ENCODE measurements at places on chromosomes 12 and 14. TPM values are rescaled to one million over a fixed set of nuclear protein-coding genes. Genes with fewer than 3 reads are reported as not detected.

- DNase-seq, result no peak
Measured at GRCh38 chr12:109753054-109753401, 39.4 kb downstream of the FAM222A start.

GRCh38 chr12:6154730-6155459, 30.4 kb upstream of the VWF start:
- no peak for DNase-seq

DNA sequence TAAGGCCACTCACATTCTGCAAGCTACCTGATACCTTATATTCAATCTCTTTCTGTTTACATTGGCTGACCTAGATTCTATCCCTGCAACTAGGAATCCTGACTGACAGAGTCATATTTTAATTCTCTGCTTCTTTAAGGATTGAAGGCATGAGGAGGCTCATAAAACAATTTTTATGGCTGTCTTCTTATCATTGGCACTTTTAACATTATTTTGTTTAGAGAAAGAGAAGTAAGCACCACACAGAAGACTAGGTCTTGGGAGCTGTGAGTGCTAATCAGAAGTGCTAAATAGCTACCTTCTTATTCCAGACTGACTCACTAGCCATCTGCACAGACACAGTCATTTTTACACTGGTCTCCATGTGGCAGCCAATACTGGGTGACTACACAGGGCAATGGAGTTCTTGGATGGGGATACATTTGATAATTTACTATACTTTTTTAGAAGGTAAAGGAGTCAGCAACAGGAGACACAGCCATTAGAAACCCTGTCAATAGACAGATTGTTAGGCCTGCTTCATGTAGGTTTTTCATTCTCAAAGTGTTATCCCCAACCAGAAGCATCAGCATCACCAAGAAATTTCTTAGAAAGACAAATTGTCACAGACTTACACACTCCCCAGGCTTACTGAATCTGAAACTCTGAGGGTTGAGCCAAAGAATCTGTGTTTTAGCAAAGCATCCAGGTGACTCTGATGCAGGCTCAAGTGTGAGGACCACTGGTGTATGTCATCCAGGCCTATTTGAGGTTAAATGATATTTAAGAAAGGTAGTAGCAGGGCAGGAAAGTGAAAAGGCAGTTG, 214.1 kb downstream of the DUSP6 start:
- DNase-seq, result no peak

DNA sequence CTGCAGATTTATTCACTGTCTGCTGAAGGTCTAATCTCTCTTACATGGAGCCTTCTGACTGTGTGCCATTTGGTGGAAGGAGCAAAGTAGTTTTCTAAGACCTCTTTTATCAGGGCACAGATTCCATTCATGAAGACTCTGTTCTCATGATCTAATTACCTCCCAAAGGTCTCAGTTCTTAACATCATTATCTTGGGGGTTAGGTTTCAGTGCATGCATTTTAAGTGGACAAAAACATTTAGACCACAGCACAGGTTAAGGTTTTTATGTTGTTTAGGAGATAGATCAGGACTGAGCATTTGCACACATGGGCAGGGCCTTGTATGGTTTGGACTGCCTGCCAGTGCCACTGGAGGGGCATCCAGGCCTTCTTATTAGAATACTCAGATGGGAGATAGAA, 746.1 kb downstream of the C12orf50 start:
- DNase-seq, result no peak

- DNase-seq, result no peak
Measured at GRCh38 chr14:44353805-44354204, 153.3 kb downstream of the FSCB start.

DNA sequence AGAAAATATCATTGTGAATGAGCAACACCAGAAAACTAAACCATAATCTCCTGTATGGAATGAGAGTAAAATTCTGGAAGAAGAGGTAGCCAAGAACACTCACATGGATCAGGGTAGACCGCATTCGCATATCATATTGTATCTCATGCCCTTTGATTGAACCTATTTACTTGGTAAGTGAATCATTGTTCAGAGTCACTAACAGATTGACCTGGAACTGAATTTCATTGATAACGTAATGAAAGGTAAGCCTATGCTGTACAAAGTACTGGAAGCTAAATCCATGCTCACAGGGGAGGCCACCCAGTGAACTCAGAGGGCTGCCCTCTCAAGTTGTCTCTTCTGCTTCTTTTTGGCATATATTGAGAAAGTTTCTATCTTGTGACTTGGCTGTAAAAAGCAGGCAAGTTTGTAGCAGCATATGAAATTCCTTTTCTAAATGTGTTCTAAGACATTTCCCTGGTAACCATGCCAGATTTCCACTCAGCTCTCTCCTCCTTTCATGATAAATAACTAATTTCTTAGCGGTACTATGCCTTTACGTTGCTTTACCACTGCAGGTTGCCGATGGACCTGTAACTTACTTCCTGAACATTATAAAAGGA, 91.4 kb downstream of the PLCZ1 start:
- DNase-seq, result no peak

GRCh38 chr12:52364901-52365489, 2.3 kb downstream of the KRT85 start:
- no peak for DNase-seq

GRCh38 chr12:70249903-70250302, 6.7 kb downstream of the CNOT2 start:
- no peak for DNase-seq

- DNase-seq, result no peak
Measured at GRCh38 chr12:33322519-33322918, 117.1 kb downstream of the SYT10 start.

GRCh38 chr12:121365416-121366062, 13.3 kb upstream of the ANAPC5 start:
- no peak for DNase-seq

DNA sequence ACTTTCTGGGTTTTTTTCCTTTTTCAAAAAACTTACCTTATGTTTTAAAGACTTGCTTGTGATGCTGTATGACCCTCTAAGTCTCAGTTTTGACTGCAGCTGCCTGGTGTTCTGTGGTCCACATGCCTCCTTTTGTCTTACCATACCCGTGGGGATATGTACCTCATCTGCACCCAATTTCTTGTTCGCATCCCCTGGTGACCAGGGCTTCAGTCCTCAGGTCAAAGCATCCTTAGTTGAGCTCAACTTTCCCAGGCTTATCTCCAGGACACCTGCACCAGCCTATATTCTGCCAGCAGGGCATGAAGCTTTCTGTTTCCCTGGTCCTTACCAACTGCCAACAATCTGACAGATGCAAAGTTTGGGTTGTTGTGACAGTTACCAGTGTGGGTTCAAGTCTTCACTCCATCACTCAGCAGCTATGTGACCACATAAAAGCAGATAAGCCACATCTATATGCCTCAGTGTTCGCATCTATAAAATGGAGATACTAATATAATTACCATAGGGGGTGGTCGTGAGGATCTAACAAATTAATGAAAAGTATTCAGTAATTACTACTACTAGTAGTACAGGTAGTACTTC, 94.0 kb downstream of the NTF3 start:
- DNase-seq, result no peak

DNA sequence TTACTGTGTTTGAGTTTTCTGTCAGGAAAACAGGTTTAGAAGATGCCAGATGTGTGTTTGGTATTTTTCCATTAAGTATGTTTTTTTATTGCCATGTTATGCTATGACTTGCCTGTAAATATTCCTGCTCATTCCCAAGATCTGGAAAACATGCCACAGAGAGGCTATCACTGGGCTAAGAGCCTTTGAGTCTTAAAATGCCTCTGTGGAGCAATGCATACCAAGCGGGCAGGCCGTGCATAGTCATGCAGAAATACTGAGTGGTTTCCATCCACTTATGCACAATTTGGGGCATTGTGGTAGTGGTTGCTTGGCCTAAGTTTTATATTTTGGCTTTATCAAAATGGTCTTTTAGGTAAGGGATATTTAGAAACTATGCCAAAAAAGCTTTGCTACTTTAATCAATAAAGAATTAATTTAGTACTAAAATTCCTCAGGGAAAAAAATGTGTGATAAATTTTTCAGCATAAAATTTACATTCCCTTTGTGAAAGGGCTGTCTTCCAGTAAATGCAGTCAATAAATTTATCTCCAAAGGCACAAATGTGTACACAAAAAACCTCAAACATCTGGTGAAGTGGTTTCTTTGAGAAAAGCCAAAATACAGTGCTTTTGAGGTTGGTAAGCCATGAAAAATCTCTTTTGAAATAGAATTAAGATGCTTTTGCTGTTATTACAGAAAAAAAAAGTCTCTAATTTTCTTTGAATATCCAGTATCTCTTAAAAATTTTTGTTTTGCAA, 341.3 kb upstream of the FBXO33 start:
- DNase-seq, result no peak

- no peak for DNase-seq
Measured at GRCh38 chr14:22487941-22488340, 101.1 kb downstream of the DAD1 start.

DNA sequence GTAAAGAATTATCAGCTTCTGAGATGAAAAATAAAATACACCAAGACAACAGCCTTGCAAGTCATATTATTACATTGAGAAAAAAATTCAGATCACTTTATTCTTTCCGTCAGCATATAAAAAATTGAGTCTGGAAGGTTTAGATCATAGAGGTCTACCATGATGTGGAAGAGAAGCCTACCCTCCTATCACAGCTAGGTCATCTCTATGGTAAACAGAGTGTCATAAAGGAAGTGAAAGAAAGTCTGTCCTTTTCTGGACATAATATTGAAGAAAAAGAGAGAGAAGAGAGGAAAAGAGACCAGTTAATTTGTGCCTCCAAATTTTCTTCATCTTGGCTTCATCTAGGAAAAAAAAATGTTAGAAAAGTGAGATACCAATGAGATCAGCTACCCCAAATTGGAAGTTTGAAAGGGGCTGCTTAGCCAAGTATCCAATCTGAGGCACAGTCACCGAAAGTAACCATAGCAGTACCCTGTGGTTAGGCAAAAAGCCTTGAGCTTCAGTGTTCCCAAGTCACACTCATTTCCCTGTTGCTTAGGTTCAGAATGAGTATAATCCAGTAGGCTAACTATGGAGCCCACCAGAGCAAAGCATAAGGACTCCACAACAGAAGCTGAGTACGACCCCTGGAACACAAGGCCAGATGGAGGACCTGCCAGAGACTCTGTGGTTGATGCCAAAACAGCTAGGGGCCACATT, 38.1 kb downstream of the DUSP6 start:
- DNase-seq, result no peak

GRCh38 chr14:23577004-23577681, 1.4 kb downstream of the JPH4 start:
- DNase-seq, result no peak

GRCh38 chr14:71141701-71142374, 234.6 kb downstream of the PCNX1 start:
- no peak for DNase-seq

GRCh38 chr12:61870658-61871484, 389.3 kb upstream of the USP15 start:
- DNase-seq, result no peak

GRCh38 chr12:21774358-21775132, at the start of gene KCNJ8:
TSS of gene KCNJ8 (minus strand) at chr12:21774706. CDS start at chr12:21773616, 1,090 bp downstream.
- DNase-seq, result no peak

GRCh38 chr14:75220156-75220555, 43.7 kb upstream of the TMED10 start:
- DNase-seq, result no peak

GRCh38 chr12:114274131-114274530, 131.8 kb downstream of the TBX5 start:
- DNase-seq, result no peak

DNA sequence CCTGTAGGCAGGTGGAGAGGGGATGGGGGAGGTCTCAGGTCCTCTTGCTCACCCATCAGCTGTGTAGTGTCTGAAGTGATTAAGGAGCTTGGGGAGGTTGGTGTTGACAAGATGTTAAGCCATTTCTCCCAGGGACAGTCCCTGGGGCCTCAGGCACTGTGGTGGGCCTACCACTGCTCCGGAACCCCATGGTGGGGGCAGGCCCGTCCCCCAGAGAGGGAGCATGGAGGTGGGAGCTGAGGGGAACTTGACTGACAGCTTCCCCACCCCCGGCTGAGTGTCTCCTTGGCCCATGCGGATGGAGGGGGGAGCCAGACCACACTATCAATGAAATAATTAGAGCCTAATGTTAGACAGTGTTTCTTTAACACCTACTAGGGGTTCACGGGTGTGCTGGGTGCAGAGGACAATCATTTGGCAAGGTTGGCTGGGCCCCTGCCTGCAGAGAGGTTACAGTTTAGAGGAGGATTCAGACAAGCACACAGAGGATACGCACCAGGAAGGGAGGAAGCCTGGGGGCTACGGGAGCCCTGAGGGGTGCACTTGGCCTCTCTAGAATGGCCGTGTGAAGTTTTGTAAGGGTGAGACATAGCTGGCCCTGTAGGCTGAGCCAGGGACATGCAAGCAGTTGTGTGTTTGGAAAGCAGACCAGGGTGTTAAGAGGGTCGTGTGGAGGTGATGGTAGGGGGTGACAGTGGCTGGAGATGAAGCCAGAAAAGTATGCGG, 19.3 kb upstream of the KRT80 start:
- DNase-seq, result no peak

DNA sequence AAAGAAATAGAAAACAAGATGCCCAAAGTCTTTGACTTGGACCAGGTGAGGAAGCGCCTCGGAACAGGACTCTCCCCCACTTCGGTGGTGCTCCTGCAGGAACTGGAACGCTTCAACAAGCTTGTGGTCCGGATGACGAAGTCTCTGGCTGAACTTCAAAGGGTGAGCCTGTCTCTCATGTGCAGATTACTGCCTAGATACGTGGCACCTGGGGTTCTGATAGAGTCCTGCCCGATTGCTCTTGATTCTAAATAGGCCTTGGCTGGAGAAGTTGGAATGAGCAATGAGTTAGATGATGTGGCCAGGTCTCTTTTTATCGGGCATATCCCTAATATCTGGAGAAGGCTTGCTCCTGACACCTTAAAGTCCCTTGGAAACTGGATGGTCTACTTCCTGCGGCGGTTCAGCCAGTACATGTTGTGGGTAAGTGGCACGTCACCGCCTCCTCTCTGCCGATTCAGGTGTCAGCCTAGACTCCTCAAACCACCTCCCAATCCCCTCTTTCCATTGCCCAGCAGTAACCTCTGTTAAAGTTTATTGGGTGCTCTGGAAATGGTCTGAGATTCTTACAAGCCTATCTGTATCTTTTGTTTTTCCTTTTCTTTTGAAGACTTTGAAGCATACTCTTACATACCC, 40.8 kb downstream of the CCDC92 start:
- DNase-seq, result no peak

GRCh38 chr12:8590842-8591545, 21.7 kb downstream of the AICDA start:
- DNase-seq, result no peak

Gene KRT73
- polyA plus RNA-seq, result not detected

Gene KLRF1
- 0.97 TPM for polyA plus RNA-seq

Gene TPH2
- polyA plus RNA-seq, result not detected

Gene PPP4R4
- 0.26 TPM for polyA plus RNA-seq

Gene P2RX7
- polyA plus RNA-seq, result 0.99 TPM

Gene TRIM9
- 2.2 TPM for polyA plus RNA-seq

Gene SYNE3
- polyA plus RNA-seq, result 2.1 TPM

Gene CYP27B1
- polyA plus RNA-seq, result 1.1 TPM

Gene CABP1
- polyA plus RNA-seq, result 4.6 TPM

Gene PIGH
- 47.2 TPM for polyA plus RNA-seq

Gene SLC5A8
- polyA plus RNA-seq, result 45.0 TPM

Gene RASAL1
- 7.7 TPM for polyA plus RNA-seq

Gene ESPL1
- 9.0 TPM for polyA plus RNA-seq

Gene OTUB2
- 5.1 TPM for polyA plus RNA-seq

Gene CAPS2
- polyA plus RNA-seq, result 9.8 TPM

Measured in right renal pelvis (tissue), 4 donors.